ENCODE measurements at places on chromosomes 5 and 9. TPM values are rescaled to one million over a fixed set of nuclear protein-coding genes. Genes with fewer than 3 reads are reported as not detected.
A peak's percentile ranks its signal among the peaks of the same experiment; 100 is the strongest.

DNA sequence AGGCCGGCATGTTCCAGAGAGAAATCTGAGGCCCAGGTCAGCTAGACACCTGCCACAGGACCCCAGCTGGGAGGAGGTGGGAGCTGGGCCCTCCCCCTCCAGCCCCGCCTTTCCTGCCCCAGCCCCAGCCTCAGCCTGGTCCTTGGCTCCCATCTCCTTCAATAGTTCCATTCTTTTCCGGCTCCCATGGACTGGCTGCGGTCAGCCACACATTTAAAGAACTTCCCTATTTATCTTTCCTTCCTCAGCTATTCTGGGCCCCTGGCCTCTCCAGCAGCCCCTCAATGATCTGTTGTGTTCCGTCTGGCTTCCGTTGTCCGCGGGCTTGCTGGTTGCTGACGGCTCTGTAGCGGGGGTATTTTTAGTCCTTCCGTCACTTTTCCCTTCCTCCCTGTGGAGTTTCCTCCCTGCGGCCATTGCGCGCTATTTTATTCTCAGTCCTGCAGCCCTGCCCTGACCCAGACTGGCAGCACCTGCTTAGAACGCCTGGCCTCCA lies 73.8 kb downstream of the AMBP start:
- DNase-seq, result no peak
- H3K4me3 ChIP-seq, result no peak overlapping the region
- H3K27me3 ChIP-seq, result peaks cover 14% of the 10 kb centered on the region
- H3K4me1 ChIP-seq, result no peaks in the 10 kb centered on the region
- no peaks in the 10 kb centered on the region for H3K36me3 ChIP-seq

DNA sequence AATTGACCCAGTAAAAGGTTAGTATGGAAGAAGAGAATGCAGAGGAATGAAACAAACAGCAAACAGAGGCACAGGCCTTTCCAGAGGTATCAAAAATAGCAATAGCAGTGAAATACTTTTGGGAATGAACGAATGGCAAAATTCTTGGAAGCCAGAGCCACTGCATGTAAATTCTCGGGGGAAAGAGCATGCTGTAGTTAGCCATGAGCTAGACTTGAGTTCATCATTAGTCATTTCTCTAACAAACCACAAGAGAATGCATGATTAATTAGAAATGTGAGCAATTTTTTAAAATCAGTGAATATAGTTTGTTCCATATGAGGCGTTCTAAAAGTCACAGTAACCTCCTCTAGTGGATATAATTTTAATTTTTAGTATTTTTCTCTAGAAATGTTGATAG lies 170.3 kb upstream of the PRR16 start:
- H3K4me1 ChIP-seq, result no peaks in the 10 kb centered on the region
- H3K36me3 ChIP-seq, result no peaks in the 10 kb centered on the region
- no peak overlapping the region for H3K4me3 ChIP-seq
- no peak overlapping the region for H3K27ac ChIP-seq
- no peak for DNase-seq
- no peaks in the 10 kb centered on the region for H3K27me3 ChIP-seq

Gene REXO4
- total RNA-seq, result 23.4 TPM

GRCh38 chr9:78017190-78017693 lies 14.4 kb downstream of the GNAQ start:
- DNase-seq, result no peak
- H3K27ac ChIP-seq, result peak overlapping the region; percentile 43
- H3K4me3 ChIP-seq, result no peak overlapping the region
- H3K4me1 ChIP-seq, result peaks cover 29% of the 10 kb centered on the region
- H3K36me3 ChIP-seq, result peaks cover 2% of the 10 kb centered on the region
- H3K27me3 ChIP-seq, result no peaks in the 10 kb centered on the region

Gene NMUR2
- not detected for total RNA-seq

DNA sequence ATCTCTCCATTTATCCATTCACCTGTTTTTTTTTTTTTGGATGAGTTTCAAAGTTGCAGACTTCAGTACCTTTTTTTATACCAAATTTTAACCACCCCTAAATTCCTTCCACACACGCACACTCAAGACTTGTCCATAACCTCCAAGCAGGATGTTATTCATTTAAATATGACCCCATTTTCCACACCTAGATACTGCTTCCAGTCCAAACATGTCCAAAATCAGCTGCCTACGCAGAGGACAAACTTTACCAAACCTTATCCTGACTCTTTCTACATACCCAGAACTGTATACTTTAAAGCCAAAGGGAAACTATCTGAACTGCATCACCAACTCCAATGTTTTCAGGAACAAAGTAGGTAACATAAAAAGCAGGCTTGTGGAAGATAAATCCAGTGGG lies 36.0 kb upstream of the FYB1 start:
- no peak for DNase-seq
- H3K27ac ChIP-seq, result no peak overlapping the region
- H3K36me3 ChIP-seq, result peaks cover 2% of the 10 kb centered on the region
- H3K27me3 ChIP-seq, result peaks cover 8% of the 10 kb centered on the region
- peaks cover 6% of the 10 kb centered on the region for H3K4me1 ChIP-seq

Gene LCN9
- total RNA-seq, result not detected

GRCh38 chr5:172644711-172645110 lies 3.6 kb downstream of the NEURL1B start:
- peaks cover 10% of the 10 kb centered on the region for H3K4me1 ChIP-seq
- no peaks in the 10 kb centered on the region for H3K36me3 ChIP-seq
- no peak overlapping the region for H3K4me3 ChIP-seq
- no peak overlapping the region for H3K27ac ChIP-seq
- no peak for DNase-seq

DNA sequence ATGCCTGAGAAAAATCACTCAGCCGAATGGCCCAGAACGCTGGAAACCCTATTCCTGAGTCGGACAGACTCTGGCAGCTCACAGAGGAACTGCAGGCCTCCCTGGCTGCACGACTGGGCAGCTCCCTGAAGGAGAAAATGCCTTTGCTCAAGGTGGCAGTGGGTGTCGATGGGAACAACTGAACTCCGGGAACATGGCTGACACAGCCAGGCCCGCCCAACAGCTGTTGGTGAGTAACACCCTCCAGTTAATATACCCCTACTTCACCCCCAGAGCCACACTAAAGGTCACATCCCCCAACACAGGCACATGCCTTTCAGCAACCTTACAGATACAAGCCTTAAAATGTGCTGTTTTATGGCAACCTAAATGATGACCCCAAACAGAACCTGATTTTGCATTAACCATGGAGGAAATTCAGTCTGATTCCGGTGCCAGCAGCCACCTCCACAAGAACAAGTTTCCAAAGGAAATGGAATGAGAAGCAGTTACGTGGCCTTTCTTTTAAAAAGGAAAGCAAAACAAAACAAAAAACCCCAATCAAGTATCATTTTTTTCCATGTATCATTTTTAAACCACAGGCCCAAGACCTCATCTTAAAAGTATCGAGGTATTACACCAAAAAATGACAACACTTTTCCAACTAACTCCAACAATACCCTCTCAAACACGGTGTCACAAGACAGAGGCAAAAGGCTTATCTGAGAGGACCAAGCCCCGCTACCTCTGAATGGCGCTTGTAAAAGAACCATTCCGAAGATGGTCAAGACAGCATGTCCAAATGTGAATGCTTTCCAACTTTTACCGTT lies 3.1 kb downstream of the KLF9 start:
- peak overlapping the region; percentile 98 for H3K27ac ChIP-seq
- DNase-seq, result no peak
- no peaks in the 10 kb centered on the region for H3K27me3 ChIP-seq
- H3K4me3 ChIP-seq, result peak overlapping the region; percentile 96

DNA sequence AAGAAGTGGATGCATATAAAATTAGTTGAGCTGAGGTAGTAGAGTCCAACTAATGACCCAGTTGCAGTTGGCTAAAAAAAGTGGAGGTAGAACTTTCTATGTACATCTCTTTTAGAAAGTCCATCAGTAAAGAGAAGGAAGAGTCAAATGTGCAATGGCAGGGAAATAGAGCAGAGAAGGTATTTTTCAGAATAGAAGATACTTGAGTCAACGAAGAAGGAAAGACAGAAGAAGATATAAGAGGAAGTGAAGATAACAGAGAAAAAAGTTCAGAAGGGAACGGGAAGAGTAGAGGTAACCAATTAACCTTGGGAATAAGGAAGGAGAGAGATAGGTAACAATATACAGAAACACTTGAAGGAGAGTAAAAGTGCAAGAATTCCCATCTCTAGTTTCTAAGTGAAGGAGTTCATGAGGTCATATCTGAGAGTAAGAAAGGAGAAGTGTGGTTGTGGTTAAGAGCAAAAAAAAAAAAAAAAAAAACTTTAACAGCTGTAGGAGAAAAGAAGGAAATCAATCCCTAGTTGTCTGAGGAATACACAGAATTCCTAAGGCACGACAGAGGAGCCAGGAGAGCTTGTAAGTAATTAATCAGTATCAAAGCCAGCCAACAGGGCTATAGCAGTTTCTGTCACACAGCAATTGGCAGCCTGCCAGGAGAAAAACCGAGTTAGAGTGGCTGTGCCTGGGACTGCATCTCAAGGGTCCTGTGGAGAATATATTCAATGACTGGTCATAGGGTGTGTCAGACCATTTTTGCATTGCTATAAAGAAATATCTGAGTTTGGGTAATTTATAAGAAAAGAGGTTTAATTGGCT lies 61.0 kb downstream of the ARL15 start:
- H3K36me3 ChIP-seq, result peaks cover 2% of the 10 kb centered on the region
- H3K4me1 ChIP-seq, result peaks cover 14% of the 10 kb centered on the region
- no peak for DNase-seq
- H3K27me3 ChIP-seq, result no peaks in the 10 kb centered on the region
- H3K4me3 ChIP-seq, result no peak overlapping the region

- no peak overlapping the region for H3K27ac ChIP-seq
- peaks cover 6% of the 10 kb centered on the region for H3K36me3 ChIP-seq
- no peaks in the 10 kb centered on the region for H3K27me3 ChIP-seq
- no peak for DNase-seq
- H3K4me3 ChIP-seq, result no peak overlapping the region
Observed at GRCh38 chr9:114037961-114038723, 40.0 kb downstream of the AMBP start.

DNA sequence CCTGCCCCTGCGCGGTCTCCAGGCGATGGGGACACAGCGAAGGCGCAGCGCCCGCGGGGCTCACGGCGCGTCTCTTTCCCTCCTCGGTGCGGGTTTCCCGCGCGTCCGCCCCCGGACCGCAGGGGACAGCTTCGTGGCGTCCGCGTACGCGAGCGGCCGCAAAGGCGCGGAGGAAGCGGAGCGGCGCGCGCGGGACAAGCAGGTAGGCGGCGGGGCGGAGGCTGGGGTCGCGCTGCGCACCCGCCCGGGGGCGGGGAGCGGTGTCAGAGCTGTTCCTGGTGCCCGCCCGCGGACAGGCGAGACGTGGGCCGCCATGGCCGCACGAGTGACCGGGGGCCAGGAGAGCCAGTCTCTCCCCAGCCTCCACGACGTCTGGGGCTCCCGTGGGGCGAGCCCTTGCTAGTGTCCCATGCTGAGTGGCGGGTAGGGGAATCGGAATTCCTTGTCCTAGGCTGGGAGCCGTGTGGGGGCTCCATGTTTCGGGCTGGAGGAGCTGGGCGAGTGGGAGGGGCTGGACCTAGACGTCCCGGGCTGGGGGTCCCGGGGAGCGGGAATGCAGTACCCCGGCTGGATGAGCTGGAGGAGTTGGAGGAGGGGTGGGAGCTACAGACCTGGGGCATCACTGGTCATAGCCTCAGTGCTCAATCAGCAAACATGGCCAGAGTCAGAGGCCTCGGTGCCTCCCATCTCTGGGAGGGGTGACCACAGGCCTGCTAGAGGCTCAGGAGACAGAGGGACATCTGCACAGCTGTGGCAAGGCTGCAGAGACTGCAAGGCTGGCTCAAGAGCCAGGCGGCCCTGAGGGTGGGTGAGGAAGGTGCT lies 968 bp downstream of the NKD2 start:
- peaks cover 51% of the 10 kb centered on the region for H3K27me3 ChIP-seq
- H3K27ac ChIP-seq, result no peak overlapping the region
- peak overlapping the region; percentile 60 for H3K4me3 ChIP-seq
- peak; percentile 5 for DNase-seq
- H3K4me1 ChIP-seq, result peaks cover 13% of the 10 kb centered on the region
- peaks cover 2% of the 10 kb centered on the region for H3K36me3 ChIP-seq

- H3K4me1 ChIP-seq, result peaks cover 17% of the 10 kb centered on the region
- H3K27ac ChIP-seq, result no peak overlapping the region
- no peak for DNase-seq
- peaks cover 91% of the 10 kb centered on the region for H3K27me3 ChIP-seq
Observed at GRCh38 chr5:135053278-135053677, 19.2 kb upstream of the PITX1 start.

DNA sequence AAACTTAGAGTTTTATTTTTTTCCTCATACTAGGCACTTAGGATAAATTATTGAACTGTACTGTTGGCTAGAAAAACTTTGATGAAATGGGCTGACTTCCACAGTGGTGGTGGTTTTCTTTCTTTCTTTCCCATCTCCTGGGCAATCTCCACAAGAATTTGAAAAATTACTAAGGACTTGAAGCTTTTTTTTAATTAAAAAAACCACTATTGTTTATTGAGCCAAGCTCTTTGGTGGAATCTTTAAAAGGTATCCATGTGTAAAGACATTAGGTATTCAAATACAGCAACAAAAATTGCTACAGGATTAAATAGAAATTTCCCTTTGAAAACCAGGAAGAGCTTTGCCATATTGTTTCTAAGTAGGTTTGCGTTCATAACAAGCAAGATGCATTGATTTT lies 14.1 kb downstream of the MARCHF6 start:
- H3K27ac ChIP-seq, result no peak overlapping the region
- peaks cover 2% of the 10 kb centered on the region for H3K36me3 ChIP-seq
- H3K4me3 ChIP-seq, result no peak overlapping the region
- H3K27me3 ChIP-seq, result no peaks in the 10 kb centered on the region
- DNase-seq, result no peak
- H3K4me1 ChIP-seq, result peaks cover 44% of the 10 kb centered on the region

Gene C9orf50
- total RNA-seq, result not detected
